ENCODE measurements at places on chromosomes 7 and 10. TPM values are rescaled to one million over a fixed set of nuclear protein-coding genes. Genes with fewer than 3 reads are reported as not detected.

GRCh38 chr7:67758551-67758950 lies 761.9 kb downstream of the TYW1 start:
- H3K36me3 ChIP-seq = no peaks in the 10 kb centered on the region
- H3K27ac ChIP-seq = no peak overlapping the region
- H3K27me3 ChIP-seq = no peaks in the 10 kb centered on the region

- no peak overlapping the region for H3K27ac ChIP-seq
- DNase-seq = no peak
- no peaks in the 10 kb centered on the region for H3K27me3 ChIP-seq
- no peak overlapping the region for H3K4me3 ChIP-seq
- no peaks in the 10 kb centered on the region for H3K4me1 ChIP-seq
These were observed 33.6 kb downstream of the SMKR1 start for GRCh38 chr7:129535896-129536295.

FAM180A gene
- total RNA-seq = 2.8 TPM

CACNA2D1 gene
- total RNA-seq = 9.0 TPM

FIS1 gene
- 214 TPM for total RNA-seq

Data from upper lobe of left lung (tissue), 6 donors.